ENCODE measurements at places on chromosomes 3 and 15. TPM values are rescaled to one million over a fixed set of nuclear protein-coding genes. Genes with fewer than 3 reads are reported as not detected.

The CYP8B1 gene
- total RNA-seq = not detected

The FETUB gene
- total RNA-seq = not detected

The CPNE4 gene
- 68.2 TPM for total RNA-seq

The LRTM1 gene
- total RNA-seq = not detected

The KBTBD13 gene
- 0.57 TPM for total RNA-seq

The PLCL2 gene
- 5.3 TPM for total RNA-seq

The SLC22A13 gene
- total RNA-seq = 1.6 TPM

The HGD gene
- total RNA-seq = 47.1 TPM

The AVEN gene
- total RNA-seq = 11.9 TPM

The TRH gene
- total RNA-seq = not detected

The CACNA2D2 gene
- total RNA-seq = 9.1 TPM

The NEK10 gene
- total RNA-seq = 8.9 TPM

The SLC28A2 gene
- 0.51 TPM for total RNA-seq

The ARPP21 gene
- not detected for total RNA-seq

The PPP1R2 gene
- 119 TPM for total RNA-seq

The XIRP1 gene
- 0.40 TPM for total RNA-seq

The PP2D1 gene
- not detected for total RNA-seq

The PLSCR1 gene
- 35.0 TPM for total RNA-seq

The SLC28A1 gene
- total RNA-seq = not detected

The CPNE9 gene
- total RNA-seq = not detected

The SEMA6D gene
- total RNA-seq = 9.8 TPM

The TICRR gene
- total RNA-seq = 0.55 TPM

The CHL1 gene
- 6.1 TPM for total RNA-seq

The CD200R1L gene
- total RNA-seq = not detected

The TBC1D23 gene
- total RNA-seq = 23.6 TPM

The KLHL40 gene
- 2.9 TPM for total RNA-seq

The CYP11A1 gene
- 0.87 TPM for total RNA-seq

The SLC6A11 gene
- total RNA-seq = 6.9 TPM

The PLSCR2 gene
- total RNA-seq = not detected

The SMCO1 gene
- not detected for total RNA-seq

The RAD18 gene
- 15.6 TPM for total RNA-seq

The GOLGA8Q gene
- 1.5 TPM for total RNA-seq

The CADM2 gene
- total RNA-seq = 11.7 TPM

The LMAN1L gene
- 219 TPM for total RNA-seq

The ADAMTS7 gene
- total RNA-seq = 7.8 TPM

The SI gene
- 0.40 TPM for total RNA-seq

The SLCO2A1 gene
- 15.9 TPM for total RNA-seq

The MOBP gene
- total RNA-seq = not detected

The POTEB2 gene
- not detected for total RNA-seq

The KBTBD8 gene
- 8.0 TPM for total RNA-seq

The RLBP1 gene
- total RNA-seq = not detected

The SERPINI2 gene
- total RNA-seq = 3.1 TPM

The CMTM7 gene
- 33.1 TPM for total RNA-seq

The CISH gene
- total RNA-seq = 7.6 TPM
